ENCODE measurements at places on chromosomes 1 and 21. TPM values are rescaled to one million over a fixed set of nuclear protein-coding genes. Genes with fewer than 3 reads are reported as not detected.

RNF220 gene
- total RNA-seq, result 158 TPM

AADACL4 gene
- total RNA-seq, result not detected

RXRG gene
- total RNA-seq, result not detected

LCE2A gene
- not detected for total RNA-seq

CCDC190 gene
- not detected for total RNA-seq

DCST1 gene
- under 0.01 TPM for total RNA-seq

SLC6A9 gene
- total RNA-seq, result 0.81 TPM

ZNF695 gene
- 1.3 TPM for total RNA-seq

MATN1 gene
- 2.7 TPM for total RNA-seq

RAD54L gene
- 3.0 TPM for total RNA-seq
